ENCODE measurements at places on chromosomes 5 and 9. TPM values are rescaled to one million over a fixed set of nuclear protein-coding genes. Genes with fewer than 3 reads are reported as not detected.

BTNL3 gene
- 0.08 TPM for polyA plus RNA-seq

C9orf72 gene
- 8.6 TPM for polyA plus RNA-seq

INSYN2B gene
- not detected for polyA plus RNA-seq

ARAP3 gene
- 18.4 TPM for polyA plus RNA-seq

GIN1 gene
- polyA plus RNA-seq = 9.6 TPM

SH3TC2 gene
- not detected for polyA plus RNA-seq

FAXDC2 gene
- 2.5 TPM for polyA plus RNA-seq

BAAT gene
- 0.08 TPM for polyA plus RNA-seq

ZNF474 gene
- not detected for polyA plus RNA-seq

GGTA1 gene
- polyA plus RNA-seq = 0.17 TPM

PCDHGB6 gene
- polyA plus RNA-seq = 2.8 TPM

PCDHGA12 gene
- 0.68 TPM for polyA plus RNA-seq

DBH gene
- 0.26 TPM for polyA plus RNA-seq

STPG3 gene
- not detected for polyA plus RNA-seq

TRIP13 gene
- polyA plus RNA-seq = 42.2 TPM

MAN2A1 gene
- polyA plus RNA-seq = 32.5 TPM

POU5F2 gene
- 0.14 TPM for polyA plus RNA-seq

NIPAL4 gene
- polyA plus RNA-seq = 0.10 TPM

SPATA6L gene
- 1.9 TPM for polyA plus RNA-seq

GPRIN1 gene
- polyA plus RNA-seq = 4.4 TPM

WWC1 gene
- 23.6 TPM for polyA plus RNA-seq

CDH6 gene
- 0.42 TPM for polyA plus RNA-seq

C9orf153 gene
- 0.24 TPM for polyA plus RNA-seq

RORB gene
- polyA plus RNA-seq = 0.92 TPM

NUTM2F gene
- polyA plus RNA-seq = not detected

FOXD4 gene
- not detected for polyA plus RNA-seq

F2R gene
- polyA plus RNA-seq = 15.0 TPM

GLT6D1 gene
- polyA plus RNA-seq = not detected

FGF1 gene
- 0.34 TPM for polyA plus RNA-seq

ASS1 gene
- polyA plus RNA-seq = 72.5 TPM

CLIC3 gene
- polyA plus RNA-seq = 0.57 TPM

ITK gene
- polyA plus RNA-seq = 0.08 TPM

ADGRD2 gene
- polyA plus RNA-seq = 0.89 TPM

FYB1 gene
- polyA plus RNA-seq = not detected

RNF44 gene
- polyA plus RNA-seq = 59.3 TPM

GRXCR2 gene
- not detected for polyA plus RNA-seq

HMMR gene
- 120 TPM for polyA plus RNA-seq

SLCO6A1 gene
- 0.34 TPM for polyA plus RNA-seq

MLANA gene
- polyA plus RNA-seq = 0.38 TPM

ARL14EPL gene
- not detected for polyA plus RNA-seq

SPRY4 gene
- 70.6 TPM for polyA plus RNA-seq
